ENCODE measurements at places on chromosomes 11 and 22.
A peak's percentile ranks its signal among the peaks of the same experiment; 100 is the strongest.

DNA sequence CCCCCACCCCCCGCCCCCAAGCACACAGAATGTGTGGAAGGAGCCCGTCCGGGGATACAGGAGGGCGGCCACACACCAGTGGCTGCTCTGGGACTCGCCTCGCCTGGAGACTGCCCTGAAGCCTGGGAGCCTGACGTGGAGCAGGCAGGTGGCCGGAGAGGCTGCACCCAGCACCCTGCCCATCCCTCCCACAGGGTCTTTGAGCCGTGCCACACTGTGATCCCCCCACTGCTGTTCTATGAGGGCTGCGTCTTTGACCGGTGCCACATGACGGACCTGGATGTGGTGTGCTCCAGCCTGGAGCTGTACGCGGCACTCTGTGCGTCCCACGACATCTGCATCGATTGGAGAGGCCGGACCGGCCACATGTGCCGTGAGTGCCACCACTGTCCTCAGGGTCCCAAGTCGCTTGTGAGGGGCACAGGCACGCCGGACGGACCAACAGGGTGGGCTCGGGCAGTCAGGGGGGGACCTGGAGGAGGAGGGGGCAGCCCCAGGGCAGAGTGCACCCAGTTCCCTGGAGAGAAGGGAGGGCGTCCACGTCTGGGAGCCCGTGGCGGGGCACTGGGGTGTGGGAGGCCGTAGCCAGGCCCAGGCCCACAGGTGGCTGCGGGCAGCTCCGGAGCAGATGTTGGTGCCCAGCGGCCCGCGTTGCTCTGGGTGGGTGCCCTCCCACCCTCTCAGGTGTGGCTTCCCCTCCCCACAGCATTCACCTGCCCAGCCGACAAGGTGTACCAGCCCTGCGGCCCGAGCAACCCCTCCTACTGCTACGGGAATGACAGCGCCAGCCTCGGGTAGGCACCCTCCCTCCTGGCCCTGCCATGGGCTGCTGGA, 27.0 kb upstream of the MUC5B start:
- no peak for DNase-seq

- DNase-seq, result no peak
Measured at GRCh38 chr11:35802221-35802620, 139.6 kb downstream of the TRIM44 start.

- peak; percentile 69 for DNase-seq
Measured at GRCh38 chr11:71977743-71978418, 20.8 kb upstream of the IL18BP start.

- DNase-seq, result no peak
Measured at GRCh38 chr22:24601217-24602104, 1.5 kb upstream of the GGT1 start.

GRCh38 chr11:20601221-20601914, 2.0 kb downstream of the SLC6A5 start:
- DNase-seq, result no peak

DNA sequence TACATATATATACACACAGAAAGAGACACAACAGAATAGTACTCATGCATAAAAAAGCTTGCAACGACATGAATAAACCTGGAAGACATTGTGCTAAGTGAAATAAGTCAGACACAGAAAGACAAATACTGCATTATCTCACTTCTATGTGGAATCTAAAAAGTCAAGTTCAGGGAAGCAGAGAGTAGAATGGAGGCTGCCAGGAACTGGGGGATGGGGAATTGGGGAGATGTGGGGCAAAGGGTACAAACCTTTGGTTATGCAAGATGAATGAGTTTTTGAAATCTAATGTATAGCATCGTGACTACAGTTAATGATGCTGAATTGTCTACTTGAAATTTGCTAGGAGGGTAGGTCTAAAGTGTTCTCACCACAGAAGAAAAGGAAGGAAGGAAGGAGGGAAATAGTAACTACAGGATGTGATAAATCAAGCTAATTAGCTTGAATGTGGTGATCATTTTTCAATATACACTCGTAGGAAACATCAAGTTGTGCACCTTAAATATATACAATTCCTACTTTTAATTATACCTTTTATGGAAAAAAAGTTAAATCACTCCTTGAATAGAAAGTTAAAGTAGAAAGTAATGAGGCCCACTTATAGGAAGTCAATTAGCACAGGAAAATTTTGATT, 33.8 kb downstream of the MMP13 start:
- no peak for DNase-seq

DNA sequence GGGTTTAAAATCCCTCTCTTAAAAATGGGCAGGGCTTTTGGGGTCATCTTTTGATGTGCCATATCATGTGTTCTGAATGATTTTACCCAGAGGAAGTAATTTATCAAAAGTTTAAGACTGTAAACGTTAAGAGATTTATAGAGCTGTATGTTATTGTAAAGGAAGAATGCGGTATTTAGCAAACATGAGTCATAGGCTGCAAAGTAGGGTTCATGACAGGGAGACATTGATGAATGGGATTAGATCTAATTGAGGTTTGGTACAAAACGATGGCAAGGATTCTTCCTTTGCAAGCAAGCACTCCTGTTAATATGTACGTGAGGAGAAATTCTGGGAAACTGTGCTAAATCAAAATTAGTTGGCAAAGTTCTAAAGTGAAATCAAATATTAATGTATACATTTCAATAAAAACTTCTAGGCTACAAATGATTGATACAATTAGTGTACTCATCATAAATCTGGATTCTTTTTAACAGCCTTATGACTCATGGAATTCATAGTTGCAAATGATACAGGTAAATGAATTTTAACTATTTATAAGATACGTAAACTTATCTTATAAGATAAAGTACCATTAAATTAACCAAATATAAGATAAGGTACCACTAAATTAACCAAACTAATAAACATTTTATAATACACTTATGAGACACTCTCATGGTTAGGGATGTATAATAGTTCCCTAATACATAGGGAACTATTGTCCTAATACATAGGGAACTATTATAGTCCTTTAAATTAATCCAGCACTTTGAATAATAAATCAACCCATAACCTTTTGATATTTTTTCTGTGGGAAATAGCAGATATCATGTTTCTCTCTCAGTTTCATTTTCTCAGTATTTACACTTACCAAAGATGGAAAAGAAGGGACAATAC, 58.4 kb downstream of the KIF18A start:
- DNase-seq, result no peak

- no peak for DNase-seq
Measured at GRCh38 chr11:22387126-22387525, 48.9 kb downstream of the SLC17A6 start.

- no peak for DNase-seq
Measured at GRCh38 chr11:1639102-1639620, 9.6 kb downstream of the KRTAP5-5 start.

GRCh38 chr22:21942407-21943343, 10.0 kb downstream of the PPM1F start:
- DNase-seq, result peak; percentile 94

- DNase-seq, result no peak
Measured at GRCh38 chr11:1174441-1175370, 17.0 kb downstream of the MUC5AC start.

GRCh38 chr11:18320617-18321016, 1.3 kb downstream of the HPS5 start:
- DNase-seq, result no peak

DNA sequence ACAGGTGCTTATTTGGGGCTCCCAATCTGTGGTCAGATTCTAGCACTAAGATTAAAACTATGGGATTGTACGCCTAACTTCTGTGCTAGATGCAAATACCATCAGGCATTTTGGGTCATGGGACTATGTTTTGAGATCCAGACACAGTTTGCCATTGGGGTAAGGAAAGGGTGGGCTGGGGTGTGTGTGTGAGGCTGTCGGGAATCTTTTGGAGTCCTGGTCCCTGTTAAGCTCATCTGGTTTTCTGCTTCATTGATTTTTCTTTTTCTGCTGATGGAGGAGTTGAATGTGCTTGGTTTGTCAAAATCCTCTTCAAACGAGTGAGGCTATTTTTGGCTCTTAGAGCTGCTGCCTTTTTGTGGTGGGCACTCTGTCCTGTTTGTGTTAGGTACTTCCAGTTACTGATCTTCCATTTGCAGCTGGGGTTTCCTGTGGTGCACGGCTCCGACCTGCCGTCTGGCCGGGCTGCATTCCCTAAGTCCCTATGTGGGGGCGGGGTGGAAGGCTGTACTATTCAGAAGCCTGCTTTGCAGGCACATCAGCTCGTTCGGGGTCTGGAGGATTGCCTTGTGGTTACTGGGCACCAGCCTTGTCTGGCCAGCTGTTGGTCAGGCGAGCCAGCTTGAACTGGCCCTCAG, 2.9 kb downstream of the BCR start:
- DNase-seq, result peak; percentile 75

GRCh38 chr11:123611698-123612097, 42.7 kb downstream of the SCN3B start:
- DNase-seq, result no peak

- DNase-seq, result peak; percentile 59
Measured at GRCh38 chr22:40070701-40071100, 75.9 kb downstream of the FAM83F start.
